ENCODE measurements at places on chromosomes 2 and 18.

GRCh38 chr2:38170067-38170466 lies 94.1 kb upstream of the CYP1B1 start:
- no peak for DNase-seq

GRCh38 chr2:134039912-134040581 lies 213.8 kb upstream of the MGAT5 start:
- DNase-seq: no peak

DNA sequence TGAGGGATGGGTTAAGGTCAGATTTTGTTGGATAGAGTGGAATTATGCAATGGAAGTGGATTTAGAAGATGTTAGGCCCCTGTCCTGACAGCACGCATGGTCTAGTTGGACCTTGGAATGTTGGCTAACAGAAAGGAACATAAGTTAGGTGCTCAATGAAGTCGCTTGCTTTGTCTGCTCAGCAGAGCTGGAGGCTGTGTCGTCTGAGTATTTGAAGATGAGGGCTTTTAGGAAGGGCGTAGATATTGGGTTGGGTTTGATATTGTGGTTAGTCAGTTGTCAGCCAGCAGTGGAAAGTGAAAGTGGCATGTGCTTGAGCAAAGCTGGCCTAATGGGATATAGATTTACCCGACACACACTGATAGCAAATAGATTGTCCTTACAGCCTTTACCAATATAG lies 239.3 kb downstream of the PRKCE start:
- no peak for DNase-seq

- no peak for DNase-seq
These were observed 8.4 kb downstream of the TGIF1 start for GRCh38 chr18:3458378-3458777.

DNA sequence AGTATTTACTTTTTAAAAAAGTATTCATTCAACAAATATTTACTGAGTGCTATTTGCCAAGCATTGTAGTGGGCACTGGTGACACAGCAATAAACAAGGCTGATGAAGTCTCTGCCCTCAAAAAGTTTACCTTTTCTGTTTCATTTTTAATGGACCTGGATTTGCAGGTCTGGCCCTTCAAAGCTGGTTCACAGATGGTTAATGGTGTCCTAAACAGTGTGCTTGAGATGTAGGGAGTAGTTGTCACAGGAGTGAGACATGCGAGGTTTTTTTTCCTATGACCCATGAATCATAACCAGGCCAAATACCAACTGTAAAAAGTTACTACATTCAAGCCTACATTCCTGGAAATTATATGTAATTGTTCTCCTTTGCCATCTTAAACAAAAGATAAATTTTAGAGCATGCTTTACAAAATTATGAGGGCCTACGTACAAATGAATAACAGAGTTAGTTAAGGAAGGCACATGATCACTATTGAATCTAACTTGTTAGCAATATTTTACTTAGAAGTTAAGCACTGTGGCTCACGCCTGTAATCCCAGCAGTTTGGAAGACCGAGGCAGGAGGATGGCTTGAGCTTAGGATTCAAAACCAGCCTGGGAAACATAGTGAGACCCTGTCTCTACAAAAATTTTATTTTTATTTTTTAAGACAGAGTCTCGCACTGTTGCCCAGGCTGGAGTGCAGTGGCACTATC lies 223.9 kb downstream of the MBD5 start:
- no peak for DNase-seq

DNA sequence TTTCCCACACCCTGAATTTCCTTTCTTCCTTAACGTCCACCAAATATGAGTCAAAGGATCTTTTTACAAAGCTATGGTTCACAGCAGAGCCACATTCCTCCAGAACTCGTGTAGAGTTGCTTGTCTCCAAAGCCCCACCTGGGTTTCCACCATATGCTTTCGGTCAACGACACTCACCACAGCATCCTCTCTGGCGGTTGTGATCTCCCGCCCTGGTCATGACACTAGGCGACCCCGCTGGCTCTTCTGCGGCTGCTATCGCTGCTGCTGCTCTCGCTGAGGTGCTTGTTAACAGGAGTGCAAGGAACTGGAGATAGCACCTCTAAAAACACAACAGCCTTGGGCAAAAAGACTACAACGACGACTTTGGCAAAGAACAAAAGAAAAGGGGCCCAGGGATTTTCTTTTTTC lies 340 bp downstream of the SLC40A1 start:
- no peak for DNase-seq
